ENCODE measurements at places on chromosomes 6 and 20.

DNA sequence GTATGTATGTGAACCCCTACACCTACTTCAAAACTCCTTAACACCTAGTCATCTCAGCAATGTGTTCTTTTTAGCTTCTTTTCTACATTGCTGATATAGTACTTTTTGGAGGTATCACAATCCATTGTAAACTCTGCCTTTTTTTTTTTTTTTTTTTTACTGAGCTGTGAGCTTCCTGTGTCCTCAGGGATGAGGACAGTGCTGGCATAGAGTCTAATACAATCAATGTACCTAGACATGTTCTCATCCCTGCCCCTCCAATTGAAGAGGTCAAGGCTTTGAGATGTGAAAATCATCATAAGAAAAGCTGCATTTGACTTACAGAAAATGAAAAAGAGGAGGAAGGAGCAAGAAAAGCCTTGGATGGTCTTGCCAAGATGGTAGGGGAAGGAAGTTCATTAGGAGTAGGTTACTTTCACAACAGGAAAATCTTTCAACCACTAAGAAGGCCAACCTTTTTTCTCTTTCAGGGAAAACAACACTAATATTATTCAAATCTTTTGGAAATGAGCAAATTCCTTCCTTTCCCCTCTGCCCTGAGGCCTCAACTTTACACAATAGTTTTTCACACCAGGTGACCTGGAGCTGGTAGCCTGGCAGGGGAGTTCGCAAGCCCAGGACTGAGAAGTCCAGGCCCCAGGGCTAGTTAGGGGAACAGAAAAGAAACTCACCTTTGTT, 2.8 kb upstream of the JARID2 start:
- DNase-seq: no peak

GRCh38 chr6:141550471-141550870, 582.3 kb upstream of the GJE1 start:
- DNase-seq: no peak

GRCh38 chr6:112934433-112935327, 587.5 kb downstream of the RFPL4B start:
- no peak for DNase-seq

- no peak for DNase-seq
These were observed 488.8 kb downstream of the TENT5A start for GRCh38 chr6:81263531-81264168.

DNA sequence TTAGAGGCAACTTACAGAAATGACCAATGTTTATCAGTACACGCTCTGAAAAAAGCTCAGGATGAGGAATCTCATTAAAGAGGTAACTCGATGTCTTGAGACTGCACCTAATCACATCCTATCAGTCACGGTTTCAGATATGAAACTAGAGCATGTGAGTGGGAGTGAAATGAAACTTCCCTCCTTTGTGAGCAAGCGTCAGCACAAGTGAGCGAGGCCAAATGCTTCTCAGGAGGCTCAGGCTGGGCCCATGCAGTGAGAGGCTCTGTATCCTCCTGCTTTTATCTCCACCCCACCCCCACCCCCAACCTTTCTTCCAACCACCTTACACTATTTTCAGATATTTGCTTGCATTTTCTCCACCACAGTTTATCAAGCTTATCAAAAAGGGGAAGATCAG, 140.8 kb upstream of the RIMS1 start:
- DNase-seq: no peak

DNA sequence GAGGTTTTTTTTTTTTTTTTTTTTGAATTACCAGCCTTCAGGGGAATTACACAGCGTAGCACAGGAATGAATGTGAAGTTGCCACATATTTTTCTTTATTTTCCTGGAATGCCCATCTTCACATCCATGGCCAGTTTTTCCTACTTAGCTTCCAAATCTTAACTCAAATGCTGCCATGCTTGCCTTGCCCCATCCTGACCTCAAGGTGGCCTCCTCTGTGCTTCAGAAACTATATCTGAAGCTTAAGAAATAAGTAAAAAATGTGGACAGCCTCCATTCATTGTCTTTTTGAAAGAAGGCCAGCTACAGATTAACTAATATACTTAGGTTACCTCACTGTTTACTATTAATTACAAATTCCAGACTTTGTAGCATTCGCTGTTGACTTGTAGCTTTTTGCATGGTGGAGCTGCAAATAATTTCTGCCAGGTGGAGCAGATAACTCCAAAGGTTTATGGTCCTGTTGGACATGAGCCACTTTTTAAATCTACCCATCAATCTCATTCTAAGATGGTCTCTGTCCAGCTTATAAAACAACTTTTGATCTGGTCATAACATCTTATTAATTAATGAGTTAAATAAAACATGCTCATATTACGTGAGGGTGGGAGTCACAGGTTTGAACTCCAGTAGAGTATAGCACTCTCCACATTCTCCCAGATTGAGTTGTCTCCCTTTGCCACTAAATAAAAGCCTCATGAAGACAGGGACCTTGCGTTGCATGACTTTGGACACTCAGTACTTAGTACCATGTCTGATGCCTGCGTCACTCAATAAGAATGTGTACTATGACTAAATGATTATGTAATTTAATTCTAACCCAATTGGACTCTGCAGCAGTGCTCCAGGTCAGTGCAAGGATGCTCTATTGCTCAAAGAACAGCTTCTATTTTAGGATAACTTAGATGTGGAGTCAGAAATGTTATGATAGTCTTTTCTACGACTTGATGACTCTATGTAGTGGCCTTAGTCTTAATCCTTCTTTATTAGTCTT, 678.6 kb upstream of the CITED2 start:
- no peak for DNase-seq

DNA sequence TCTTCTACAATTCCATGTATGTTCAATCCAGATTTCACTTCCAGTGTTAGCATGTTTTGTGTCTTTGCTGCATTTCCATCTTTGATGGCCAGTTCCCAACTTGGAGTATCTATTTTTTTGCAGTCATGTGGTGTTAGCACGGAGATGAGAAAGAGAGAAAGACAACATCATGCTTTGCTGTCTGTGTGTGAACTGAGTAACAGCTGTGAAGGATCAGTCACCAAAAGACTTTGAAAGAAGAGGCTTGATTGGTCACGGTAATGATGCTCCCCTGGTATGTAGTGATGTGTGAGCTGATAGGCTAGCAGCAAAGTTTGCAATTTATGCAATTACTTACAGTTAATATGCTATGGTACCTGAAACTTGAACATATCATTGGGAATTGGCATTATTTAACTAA, 731.3 kb upstream of the NRSN1 start:
- DNase-seq: no peak

Data from NCI-H748 treated with DMSO at 0.1 percent for 48 hours (cell line).